ENCODE measurements at places on chromosomes 16 and 17.

- DNase-seq: no peak
These were observed 54.2 kb downstream of the WIPI1 start for GRCh38 chr17:68403122-68403521.

DNA sequence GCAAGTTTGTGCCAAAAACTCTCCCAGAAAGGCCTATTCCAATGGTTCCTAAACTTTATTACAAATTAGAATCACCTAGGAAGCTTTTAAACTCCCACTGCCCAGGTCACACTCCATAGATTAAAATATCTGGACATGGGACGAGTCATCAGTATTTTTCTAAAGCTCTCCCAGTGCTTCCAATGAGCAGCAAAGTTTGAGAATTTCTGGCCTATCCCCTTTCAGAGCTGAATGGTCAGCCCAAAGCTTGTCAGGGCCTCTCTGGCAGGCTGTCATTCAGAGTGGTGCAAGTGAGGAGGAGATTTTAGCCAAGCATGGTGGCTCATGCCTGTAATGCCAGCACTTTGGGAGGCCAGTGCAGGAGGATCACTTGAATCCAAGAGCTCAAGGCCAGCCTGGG, 2.4 kb downstream of the BCL6B start:
- DNase-seq: no peak

- no peak for DNase-seq
These were observed 22.5 kb upstream of the CHMP6 start for GRCh38 chr17:80969030-80969673.

DNA sequence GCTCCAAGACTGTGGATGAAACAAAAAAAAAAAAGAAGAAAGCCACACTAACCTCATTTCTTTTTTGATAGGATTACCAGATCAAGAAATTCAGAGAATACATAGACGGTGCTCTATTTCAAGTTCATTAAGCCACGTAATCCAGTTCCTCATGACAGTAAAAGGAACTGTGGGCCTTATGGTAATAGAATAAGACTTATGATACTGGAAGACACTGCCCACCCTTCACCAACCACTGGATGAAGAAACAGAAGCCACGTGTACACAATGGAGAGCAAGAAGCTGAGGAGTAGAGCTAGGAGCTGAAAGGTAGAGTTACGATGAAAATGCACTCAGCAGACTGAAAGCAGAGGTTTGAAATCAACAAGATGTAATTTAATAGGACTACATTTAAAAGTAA, 11.2 kb downstream of the NCBP3 start:
- peak; percentile 7 for DNase-seq

- no peak for DNase-seq
These were observed at the start of gene VAT1L for GRCh38 chr16:77788181-77789084. Gene VAT1L, plus strand, starts transcription at chr16:77788564. Its CDS starts 119 bp downstream, at chr16:77788683.

GRCh38 chr16:1059310-1059709, 13.2 kb upstream of the SSTR5 start:
- DNase-seq: no peak

DNA sequence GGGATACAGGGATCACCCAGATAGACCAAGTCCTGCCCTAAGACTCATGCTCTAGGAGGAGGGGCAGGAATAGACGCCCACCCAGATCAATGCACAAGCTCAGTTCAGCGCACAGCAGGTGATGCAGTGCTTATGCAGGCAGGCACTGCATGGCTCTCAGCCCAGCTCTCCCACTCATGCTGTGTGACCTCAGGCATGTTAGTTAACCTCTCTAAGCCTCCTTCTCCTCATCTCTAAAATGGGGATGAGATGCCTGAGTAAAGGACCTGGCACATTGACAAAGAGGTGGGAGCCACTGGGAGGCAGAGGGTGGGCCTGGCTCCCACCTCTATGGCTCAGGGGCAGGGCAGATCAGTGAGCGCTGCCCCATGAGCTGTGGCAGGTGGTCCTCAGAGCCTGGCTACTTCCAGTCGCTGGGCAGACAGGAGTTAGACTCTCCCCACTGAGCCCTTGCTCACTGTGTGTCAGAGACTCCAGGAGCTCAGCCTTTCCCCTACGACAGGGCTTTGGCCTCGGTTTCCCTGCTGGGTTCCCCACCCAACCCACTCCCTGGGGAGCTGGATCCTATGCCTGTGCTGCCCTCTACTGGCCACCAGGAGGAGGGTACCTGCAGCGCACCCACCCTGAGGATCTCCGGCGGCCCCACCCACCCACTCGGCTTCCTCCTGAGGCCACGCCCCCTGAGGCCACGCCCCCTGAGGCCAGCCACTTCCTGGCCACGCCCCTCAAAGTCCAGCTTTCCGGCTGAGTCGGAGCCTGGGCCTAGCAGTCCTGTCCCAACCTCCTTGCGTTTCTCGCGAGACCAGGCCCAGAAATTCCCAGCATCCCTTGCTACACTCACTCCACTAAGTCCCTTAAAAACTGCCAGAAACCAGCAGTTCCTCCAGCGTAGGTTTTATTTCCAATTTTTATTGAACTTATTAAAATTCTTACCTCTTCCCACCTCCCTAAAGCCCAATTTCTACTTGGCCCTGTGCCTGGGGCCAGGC, 196.1 kb downstream of the GSG1L start:
- DNase-seq: peak; percentile 82

- peak; percentile 60 for DNase-seq
These were observed 1.0 kb downstream of the HOXB2 start for GRCh38 chr17:48543854-48544348.

- no peak for DNase-seq
These were observed 3.4 kb upstream of the ENGASE start for GRCh38 chr17:79071161-79071740.

DNA sequence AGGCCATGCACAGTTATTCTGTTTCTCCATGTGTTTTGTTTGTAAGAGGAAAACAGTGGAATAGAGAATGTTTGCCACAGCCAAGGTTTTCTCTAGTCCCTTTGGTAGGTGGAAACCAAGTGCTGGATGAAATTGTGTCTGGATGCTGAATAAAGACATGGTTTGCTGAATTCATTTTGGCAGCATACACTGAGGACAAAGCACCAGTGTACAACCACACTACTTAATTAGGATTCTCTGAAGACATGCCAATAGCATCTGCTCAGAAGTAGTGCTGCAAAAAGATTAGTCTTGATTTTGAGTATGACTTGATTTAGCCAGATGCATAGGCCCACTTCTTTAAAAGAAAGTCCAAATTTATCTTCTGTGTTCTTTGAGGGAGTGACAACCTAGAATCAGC, 230.5 kb upstream of the CACNG5 start:
- no peak for DNase-seq

DNA sequence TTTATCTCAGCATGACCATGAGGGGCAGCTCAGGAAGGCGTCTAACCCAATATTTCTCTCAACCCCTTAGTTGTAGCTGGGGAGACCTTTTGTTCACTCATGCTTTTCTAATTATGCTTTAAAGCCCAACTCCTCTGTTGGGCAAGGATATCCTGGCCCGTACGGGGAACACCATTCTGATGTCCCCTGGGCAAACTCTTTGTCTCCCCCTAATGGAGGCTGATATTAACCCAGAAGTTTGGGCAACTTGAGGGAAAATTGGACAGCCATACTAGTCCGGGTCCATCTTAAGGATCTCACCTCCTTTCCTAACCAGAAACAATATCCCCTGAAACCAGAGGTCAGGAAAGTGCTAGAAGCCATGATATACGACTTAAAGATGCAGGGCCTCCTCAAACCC, 143.7 kb upstream of the COX10 start:
- no peak for DNase-seq

DNA sequence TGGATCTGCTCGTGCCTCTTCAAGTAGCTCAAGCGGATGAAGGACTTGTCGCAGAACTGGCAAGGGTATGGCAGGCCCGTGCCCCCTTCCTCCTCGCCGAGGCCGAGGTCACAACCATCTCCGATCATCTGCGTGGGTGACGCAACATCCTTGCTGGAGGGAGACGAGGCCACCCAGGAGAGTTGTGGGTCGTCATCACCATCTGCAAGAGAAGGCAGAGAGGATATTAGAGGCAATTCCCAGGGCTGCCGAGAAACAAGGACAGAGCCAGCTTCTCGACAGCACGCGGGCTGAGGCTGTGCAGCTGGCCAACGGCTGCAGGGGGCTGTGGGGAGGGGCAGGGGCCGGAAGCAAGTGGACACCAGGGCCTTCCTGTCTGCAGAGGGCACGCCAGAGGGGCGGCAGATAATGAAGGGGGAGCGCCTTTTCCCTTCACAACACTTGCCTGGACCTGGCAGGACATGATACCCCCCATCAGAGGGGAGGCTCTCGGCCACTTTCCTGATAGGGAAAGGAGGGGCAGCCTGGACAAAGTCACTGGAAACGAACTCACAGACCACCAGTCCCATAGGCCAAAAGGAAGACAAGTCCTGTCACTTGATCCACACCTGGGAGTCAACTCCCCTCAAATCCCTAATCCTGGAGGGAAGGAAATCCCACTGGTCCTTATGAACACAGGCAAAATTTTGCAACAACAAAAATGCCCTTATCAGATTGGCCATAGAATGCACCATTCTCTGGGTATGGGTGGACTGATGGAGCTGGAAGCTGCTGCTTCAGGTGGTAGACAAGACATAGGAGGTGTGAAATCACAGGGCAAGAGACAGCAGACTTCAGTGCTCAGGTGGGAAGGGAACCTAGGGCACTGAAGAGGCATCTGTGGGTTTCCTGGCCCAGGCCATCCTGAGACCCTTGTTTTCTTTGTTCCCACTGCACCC, 217.0 kb downstream of the ZNF423 start:
- no peak for DNase-seq

DNA sequence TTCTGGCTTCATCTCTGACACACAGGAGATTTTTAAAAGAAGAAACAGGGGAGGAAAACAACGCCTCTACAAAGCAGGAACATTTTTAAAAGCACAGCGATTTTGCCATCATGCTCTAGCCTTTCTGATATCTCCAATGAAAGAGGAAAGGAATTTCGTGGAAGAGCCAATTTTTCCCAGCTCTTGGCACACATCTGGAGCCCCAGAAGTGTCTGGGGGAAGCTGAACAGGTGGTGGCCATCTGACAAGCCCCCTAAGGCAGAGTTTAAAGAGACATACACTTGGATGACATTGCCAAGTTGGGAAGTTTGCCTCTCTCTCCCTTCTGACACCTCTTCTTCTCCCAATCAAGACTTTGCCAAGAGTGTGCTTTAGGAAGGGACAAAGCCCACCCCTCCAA, 82.1 kb downstream of the CCT6B start:
- no peak for DNase-seq

- DNase-seq: no peak
These were observed 11.5 kb downstream of the KCNG4 start for GRCh38 chr16:84228256-84228838.

DNA sequence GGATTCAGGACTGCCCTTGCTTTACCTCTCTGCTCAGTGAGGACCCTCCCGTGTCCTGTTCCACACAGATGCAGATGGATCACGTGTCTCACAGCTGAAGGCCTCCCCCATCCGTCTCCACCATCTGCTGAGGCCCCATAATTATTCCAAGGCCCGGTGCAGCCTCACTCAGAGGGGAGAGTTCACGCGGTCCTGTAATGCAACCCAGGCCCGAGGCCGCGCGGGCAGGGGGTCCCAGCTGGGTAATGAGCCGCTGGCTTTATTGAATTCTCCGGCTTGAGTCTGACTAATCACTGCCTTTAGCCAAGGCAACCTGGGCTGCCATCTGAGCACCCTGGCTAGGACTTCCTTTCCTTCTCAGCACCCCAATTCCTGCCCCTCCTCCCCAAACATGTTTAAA, 4.4 kb upstream of the WFIKKN2 start:
- no peak for DNase-seq

GRCh38 chr16:15946257-15947044, 3.0 kb upstream of the ABCC1 start:
- no peak for DNase-seq

DNA sequence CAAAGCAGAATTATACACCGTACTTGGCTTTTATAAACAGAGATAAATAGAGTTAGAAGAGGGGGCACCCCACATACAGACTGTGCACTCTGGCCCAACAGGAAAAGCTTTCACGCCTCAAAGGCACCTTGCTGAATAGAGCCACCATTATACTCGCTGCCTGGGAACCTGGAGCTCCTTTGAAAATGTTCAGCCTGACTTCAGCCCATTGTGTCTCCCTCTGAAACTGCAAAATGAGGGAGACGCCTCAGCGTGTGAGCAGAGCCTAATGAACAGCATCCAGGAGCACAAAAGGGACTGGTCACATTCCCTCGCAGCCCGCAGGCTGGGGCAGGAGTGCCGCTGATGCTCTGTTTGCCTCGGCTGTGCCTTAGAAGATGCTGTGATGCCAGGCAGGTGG, 46.3 kb downstream of the ABCC12 start:
- DNase-seq: no peak

DNA sequence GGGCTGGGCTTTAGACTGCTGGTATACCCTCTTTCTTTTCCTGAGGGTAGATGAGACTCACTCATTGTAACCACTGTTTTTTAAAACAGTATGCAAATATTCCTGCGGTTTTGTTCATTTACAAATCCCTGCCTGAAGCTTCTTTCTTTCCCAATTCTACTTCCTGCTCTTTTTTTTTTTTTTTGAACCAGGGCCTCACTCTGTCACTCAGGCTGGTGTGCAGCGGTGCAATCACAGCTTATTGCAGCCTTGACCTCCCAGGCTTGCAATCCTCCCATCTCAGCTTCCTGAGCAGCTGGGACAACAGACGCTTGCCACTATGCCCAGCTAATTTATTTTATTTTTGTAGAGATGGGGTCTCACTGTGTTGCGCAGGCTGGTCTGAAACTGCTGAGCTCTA, 8.0 kb upstream of the SULT1A1 start:
- DNase-seq: no peak

- peak; percentile 44 for DNase-seq
These were observed 58.9 kb downstream of the TK2 start for GRCh38 chr16:66490774-66491715.

- DNase-seq: no peak
These were observed 102.5 kb downstream of the BMERB1 start for GRCh38 chr16:15536843-15537242.

DNA sequence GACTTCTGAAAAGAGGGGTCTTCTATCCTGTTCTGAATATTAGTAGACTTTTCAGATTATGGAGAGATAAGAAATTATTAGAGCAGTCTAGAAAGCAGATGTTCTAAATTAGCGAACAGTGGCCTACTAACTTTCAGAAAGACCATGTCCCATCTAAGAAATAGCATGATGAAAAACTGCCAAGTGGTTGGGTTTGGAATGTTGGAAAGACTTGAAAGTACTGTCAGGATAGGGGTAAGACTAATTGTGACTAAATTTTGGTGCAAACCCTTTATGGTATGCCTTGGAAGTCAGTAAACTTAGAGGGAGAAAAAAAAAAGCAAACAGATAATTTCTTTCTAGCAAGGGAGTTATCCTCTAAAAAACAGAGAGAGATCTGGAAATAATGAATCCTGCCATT, 41.1 kb downstream of the TANGO6 start:
- no peak for DNase-seq

DNA sequence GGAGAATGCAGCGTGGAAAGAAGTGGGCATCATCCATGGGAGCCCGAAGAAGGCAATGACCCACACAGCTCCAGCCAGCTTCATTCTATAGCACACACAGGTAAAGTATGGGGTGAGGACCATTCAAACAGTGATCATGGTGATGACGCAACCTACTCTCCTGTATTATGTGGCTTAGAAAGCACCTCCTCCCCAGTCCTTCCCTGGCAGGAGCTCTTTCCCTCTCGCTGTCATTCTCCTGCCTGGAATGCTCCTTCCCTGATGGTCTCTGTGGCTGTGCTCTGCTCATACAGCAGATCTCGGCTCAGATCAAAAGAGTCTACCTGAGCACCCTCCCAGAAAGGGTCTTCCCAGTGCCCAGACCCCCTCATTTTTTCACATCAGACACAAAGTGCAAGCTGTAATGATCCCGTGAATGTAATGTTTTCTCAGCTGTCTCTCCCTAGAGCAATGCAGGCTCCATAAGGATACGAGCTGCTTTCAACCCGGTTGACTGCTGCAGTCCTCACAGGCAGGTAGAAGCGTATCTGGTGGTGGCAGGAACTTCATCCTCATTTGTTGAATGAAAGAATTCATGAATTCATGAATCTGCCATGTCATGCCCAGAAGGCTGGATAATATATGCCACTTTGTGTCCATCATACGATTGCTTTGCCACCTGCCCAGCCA, 248.8 kb downstream of the HS3ST3A1 start:
- no peak for DNase-seq
